ENCODE measurements at places on chromosomes 11 and 22.
A peak's percentile ranks its signal among the peaks of the same experiment; 100 is the strongest.

- no peak overlapping the region for H3K27ac ChIP-seq
- no peaks in the 10 kb centered on the region for H3K36me3 ChIP-seq
- no peak for DNase-seq
- no peak overlapping the region for H3K4me3 ChIP-seq
These were observed 20.9 kb upstream of the NNMT start for GRCh38 chr11:114275280-114275679.

GRCh38 chr22:44667829-44668189, 34.2 kb upstream of the PRR5 start:
- no peaks in the 10 kb centered on the region for H3K27me3 ChIP-seq
- H3K27ac ChIP-seq: peak overlapping the region; percentile 45
- peaks cover 7% of the 10 kb centered on the region for H3K4me1 ChIP-seq
- no peaks in the 10 kb centered on the region for H3K36me3 ChIP-seq

GRCh38 chr11:82722231-82722630, 11.4 kb downstream of the FAM181B start:
- no peaks in the 10 kb centered on the region for H3K36me3 ChIP-seq
- H3K27me3 ChIP-seq: no peaks in the 10 kb centered on the region
- DNase-seq: no peak
- no peaks in the 10 kb centered on the region for H3K4me1 ChIP-seq
- H3K4me3 ChIP-seq: no peak overlapping the region

- H3K27me3 ChIP-seq: no peaks in the 10 kb centered on the region
- H3K4me1 ChIP-seq: no peaks in the 10 kb centered on the region
- DNase-seq: no peak
- no peaks in the 10 kb centered on the region for H3K36me3 ChIP-seq
These were observed 410.9 kb downstream of the INSC start for GRCh38 chr11:15525582-15525981.

DNA sequence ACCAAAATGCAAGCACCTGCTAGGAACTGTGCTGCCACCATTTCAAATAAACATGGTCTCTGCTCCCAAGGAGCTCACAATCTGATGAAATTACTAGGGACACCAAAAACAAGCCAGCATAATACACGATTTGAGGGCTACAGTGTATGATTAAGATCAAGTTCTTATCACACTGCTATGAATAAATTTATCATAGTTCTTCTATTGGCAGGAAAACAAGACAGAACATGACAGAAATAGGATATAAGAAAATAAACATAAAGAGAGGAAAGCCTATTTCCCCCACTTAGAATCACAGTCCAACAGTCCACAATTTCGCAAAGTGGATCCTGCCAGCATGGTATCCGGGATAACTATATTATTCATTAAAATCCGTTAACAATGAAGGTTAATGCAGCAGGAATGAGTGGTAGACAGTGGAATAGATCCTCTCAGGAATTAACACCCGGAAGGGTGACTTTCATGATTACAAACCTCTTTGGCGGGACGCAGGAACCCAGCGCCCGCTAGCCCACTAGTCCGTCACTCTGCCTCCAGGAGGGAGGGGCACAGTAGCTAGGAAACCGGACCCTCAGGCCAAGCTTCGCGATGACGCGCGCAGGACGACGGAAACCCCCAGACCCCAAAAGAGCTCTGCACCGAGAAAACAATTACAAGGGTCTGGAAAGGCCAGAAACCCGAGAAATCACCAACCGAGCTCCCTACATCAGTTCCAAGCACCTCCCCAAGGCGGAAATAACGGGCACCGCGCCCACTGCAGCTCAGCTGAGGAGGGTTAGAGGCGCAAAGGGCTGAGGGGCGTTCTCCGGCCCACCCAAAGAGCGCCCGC, 607 bp downstream of the CCDC82 start:
- no peaks in the 10 kb centered on the region for H3K27me3 ChIP-seq
- H3K4me3 ChIP-seq: peak overlapping the region; percentile 92
- H3K4me1 ChIP-seq: peaks cover 10% of the 10 kb centered on the region
- peak; percentile 67 for DNase-seq
- peak overlapping the region; percentile 83 for H3K27ac ChIP-seq

DNA sequence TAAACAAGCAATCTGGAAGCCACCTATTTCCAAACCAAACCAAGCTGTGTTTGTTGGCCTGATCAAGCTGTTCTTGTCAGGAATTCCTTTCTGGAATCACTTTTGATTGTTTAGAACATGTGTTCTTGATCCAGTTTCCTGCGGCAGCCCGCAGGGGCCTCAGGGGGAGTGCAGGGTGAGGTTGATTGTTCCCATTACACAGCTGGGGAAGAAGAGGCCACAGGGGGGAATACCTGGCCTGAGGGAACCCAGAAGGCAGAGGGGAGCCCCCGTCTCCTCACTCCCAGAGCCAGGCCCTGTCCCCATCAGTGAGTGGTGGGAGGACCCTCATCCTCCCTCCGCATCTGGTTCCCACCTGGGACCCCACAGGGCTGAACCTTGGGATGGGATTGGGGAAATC, 4.2 kb downstream of the MRGPRD start:
- H3K27ac ChIP-seq: peak overlapping the region; percentile 66
- no peak overlapping the region for H3K4me3 ChIP-seq
- no peaks in the 10 kb centered on the region for H3K36me3 ChIP-seq
- H3K4me1 ChIP-seq: peaks cover 25% of the 10 kb centered on the region

GRCh38 chr22:36101756-36102155, 58.8 kb downstream of the APOL3 start:
- no peak for DNase-seq
- no peak overlapping the region for H3K27ac ChIP-seq
- H3K36me3 ChIP-seq: no peaks in the 10 kb centered on the region
- H3K4me3 ChIP-seq: no peak overlapping the region
- no peaks in the 10 kb centered on the region for H3K27me3 ChIP-seq
- H3K4me1 ChIP-seq: peaks cover 3% of the 10 kb centered on the region

- no peak for DNase-seq
- H3K36me3 ChIP-seq: no peaks in the 10 kb centered on the region
- H3K27ac ChIP-seq: no peak overlapping the region
- no peak overlapping the region for H3K4me3 ChIP-seq
- no peaks in the 10 kb centered on the region for H3K4me1 ChIP-seq
- H3K27me3 ChIP-seq: no peaks in the 10 kb centered on the region
These were observed 64.7 kb downstream of the PARVG start for GRCh38 chr22:44245438-44245837.

- no peaks in the 10 kb centered on the region for H3K27me3 ChIP-seq
- H3K27ac ChIP-seq: no peak overlapping the region
- H3K4me1 ChIP-seq: no peaks in the 10 kb centered on the region
- no peak overlapping the region for H3K4me3 ChIP-seq
- no peaks in the 10 kb centered on the region for H3K36me3 ChIP-seq
These were observed 13.0 kb downstream of the SCN3B start for GRCh38 chr11:123641495-123641840.

DNA sequence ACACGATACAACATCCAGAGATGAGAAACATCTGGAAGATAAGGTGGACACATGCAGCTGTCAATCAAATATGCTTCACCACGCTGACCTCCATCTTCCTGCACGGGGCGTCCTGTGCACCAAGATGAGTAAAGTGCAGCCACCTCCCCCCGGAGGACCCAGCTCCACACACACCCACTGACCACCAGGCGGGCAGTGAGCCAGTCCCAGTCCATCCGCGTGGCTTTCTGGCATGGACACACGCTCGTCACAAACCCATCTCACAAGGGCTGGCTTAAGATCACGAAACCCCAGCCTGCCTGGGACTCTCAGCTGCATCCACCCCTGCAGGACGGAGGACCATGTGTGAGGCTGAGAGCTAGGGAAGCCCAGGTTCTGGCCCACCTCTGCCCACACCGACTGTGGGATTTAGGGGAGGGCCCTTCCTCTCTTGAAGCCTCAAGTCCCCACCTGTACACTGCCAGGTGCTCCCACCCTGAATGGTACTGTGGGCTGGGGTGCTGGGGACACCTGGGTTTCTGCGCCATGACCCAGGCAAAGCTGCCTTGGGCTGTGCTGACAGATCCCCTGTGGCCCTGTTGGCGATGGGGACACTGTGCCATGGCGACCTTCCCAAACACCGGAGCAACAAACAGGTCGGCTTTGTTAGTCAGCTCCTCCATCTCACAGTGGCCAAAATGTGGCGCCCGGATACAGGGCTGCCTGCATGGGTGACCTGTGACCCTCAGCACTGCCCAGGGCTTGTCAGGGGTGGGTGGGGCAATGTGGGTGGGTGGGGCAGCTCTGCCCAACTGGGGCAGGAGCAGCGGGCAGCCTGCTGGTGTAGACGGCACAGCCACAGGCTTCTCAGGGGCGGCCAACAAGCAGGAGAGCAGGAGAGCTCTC, 629.0 kb downstream of the TBC1D22A start:
- no peak for DNase-seq
- H3K27ac ChIP-seq: no peak overlapping the region
- H3K36me3 ChIP-seq: no peaks in the 10 kb centered on the region
- no peaks in the 10 kb centered on the region for H3K4me1 ChIP-seq

DNA sequence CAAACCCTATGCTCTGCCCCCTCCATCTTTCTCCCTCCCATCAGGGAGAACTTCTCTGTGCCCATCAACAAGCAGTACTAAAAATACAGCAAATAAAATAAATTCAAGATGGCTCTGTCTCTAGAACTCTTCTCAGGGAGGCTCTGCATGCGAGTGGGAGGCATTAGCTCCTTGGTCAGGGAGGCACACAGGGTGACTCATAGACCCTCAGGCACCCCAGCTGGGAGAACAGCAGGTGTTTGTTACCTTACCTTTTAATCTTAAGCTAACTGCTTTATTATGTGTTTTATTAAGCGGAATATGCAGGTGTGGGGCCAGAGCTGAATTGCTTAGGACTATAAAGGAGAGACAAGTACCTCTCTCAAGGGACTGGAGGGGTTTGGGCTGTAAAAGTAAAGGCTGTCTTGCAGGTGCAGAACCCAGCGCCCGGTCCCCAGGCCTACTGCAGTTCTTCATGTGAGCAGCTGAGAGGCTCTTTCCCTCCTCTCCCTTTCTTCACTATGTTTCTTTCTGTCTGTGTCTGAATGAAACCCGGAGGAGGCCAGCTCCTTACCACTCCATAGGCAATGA, 20.8 kb downstream of the CSNK2A3 start:
- no peaks in the 10 kb centered on the region for H3K36me3 ChIP-seq
- H3K27me3 ChIP-seq: no peaks in the 10 kb centered on the region
- H3K4me1 ChIP-seq: no peaks in the 10 kb centered on the region
- DNase-seq: no peak
- no peak overlapping the region for H3K27ac ChIP-seq

DNA sequence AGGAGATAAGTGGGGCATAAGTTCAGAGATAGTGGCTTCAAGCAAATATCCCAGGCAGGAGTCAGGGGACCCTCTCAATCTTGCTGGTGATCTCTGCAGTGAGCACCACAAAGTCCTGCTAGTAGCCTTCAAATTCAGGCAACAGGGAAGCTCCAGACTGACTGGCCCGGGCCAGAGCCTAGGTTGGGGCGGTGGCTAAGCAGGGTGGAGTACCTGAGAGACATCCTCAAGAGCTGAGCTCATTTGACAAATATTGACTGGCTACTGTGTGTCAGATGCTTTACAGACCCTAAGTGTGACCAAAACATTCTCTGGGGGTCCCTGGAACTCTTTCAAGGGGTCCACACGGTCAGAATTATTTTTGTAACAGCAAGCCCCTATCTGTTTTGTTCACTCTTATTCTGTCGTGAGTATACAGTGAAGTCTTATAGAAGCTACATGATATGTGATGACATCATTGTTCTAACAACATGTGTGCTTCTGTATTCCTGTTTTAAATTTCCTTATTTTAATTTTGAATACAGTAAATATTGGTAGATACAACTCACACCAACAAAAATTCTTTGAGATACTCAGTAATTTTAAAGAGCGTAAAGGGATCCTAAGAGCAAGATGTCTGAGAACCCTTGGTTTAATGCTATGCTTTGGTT, 71.6 kb downstream of the APIP start:
- DNase-seq: no peak
- no peak overlapping the region for H3K4me3 ChIP-seq

DNA sequence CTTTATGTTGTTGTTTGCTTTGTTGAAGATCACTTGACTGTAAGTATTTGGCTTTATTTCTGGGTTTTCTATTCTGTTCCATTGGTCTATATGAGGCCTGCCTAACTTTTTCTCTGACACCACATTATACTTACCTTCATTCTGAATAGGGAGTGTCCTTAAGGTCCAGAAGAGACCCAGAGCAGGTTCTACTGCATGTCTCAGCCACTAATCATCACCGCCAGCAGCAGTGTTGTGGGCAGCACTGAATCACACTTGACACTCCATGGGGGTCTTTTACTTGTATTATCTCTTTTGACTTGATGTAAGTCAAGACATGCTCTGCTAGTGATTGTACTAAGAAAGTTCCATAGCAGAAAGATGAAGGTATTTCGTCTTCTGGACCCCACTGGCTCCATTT, 274.9 kb downstream of the TENM4 start:
- DNase-seq: no peak
- H3K27ac ChIP-seq: no peak overlapping the region
- no peaks in the 10 kb centered on the region for H3K4me1 ChIP-seq
- no peaks in the 10 kb centered on the region for H3K27me3 ChIP-seq
- H3K36me3 ChIP-seq: no peaks in the 10 kb centered on the region

GRCh38 chr11:62144641-62145255, 20.9 kb downstream of the INCENP start:
- H3K27me3 ChIP-seq: no peaks in the 10 kb centered on the region

GRCh38 chr22:42294034-42294985, 23.9 kb upstream of the TCF20 start:
- DNase-seq: peak; percentile 62
- H3K4me1 ChIP-seq: peaks cover 17% of the 10 kb centered on the region
- H3K36me3 ChIP-seq: no peaks in the 10 kb centered on the region
- no peak overlapping the region for H3K27ac ChIP-seq

GRCh38 chr22:37781434-37782059, 26.2 kb upstream of the GCAT start:
- H3K4me3 ChIP-seq: no peak overlapping the region
- peak; percentile 48 for DNase-seq
- no peaks in the 10 kb centered on the region for H3K36me3 ChIP-seq
- H3K27ac ChIP-seq: no peak overlapping the region
- H3K27me3 ChIP-seq: no peaks in the 10 kb centered on the region

- no peak overlapping the region for H3K27ac ChIP-seq
- peaks cover 9% of the 10 kb centered on the region for H3K4me1 ChIP-seq
- no peak overlapping the region for H3K4me3 ChIP-seq
- no peak for DNase-seq
- H3K36me3 ChIP-seq: no peaks in the 10 kb centered on the region
These were observed 65.9 kb upstream of the SC5D start for GRCh38 chr11:121226415-121227263.

DNA sequence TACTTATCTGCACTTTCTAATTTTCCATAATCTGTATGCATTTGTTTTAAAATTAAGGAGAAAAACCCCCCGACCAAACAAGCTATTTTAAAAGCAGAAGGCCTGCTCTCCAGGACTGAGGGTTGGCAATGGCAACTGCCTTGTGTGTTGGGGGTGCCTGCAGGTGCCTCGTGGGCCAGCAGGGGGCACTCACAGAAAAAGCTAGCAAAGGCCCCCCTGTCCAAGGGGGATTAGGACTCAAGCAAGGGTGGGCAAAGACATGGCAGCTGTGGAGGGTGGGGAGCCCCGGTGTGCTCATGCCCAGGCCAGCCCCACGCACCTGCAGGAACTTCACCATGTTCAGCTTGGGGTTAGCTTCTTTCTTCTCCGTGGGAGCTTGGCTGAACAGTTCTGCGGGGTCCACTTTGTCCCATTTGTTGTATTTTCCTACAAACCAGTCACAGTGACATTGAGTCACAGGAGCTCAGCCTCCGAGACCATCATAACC, 10.3 kb downstream of the TOP3B start:
- no peaks in the 10 kb centered on the region for H3K36me3 ChIP-seq
- H3K27me3 ChIP-seq: no peaks in the 10 kb centered on the region
- no peaks in the 10 kb centered on the region for H3K4me1 ChIP-seq
- H3K4me3 ChIP-seq: no peak overlapping the region
- DNase-seq: peak; percentile 36
- H3K27ac ChIP-seq: no peak overlapping the region
